ENCODE measurements at places on chromosomes 16 and 17.
A peak's percentile ranks its signal among the peaks of the same experiment; 100 is the strongest.

- no peak for DNase-seq
Measured at GRCh38 chr16:49531931-49532840, 158.6 kb downstream of the C16orf78 start.

DNA sequence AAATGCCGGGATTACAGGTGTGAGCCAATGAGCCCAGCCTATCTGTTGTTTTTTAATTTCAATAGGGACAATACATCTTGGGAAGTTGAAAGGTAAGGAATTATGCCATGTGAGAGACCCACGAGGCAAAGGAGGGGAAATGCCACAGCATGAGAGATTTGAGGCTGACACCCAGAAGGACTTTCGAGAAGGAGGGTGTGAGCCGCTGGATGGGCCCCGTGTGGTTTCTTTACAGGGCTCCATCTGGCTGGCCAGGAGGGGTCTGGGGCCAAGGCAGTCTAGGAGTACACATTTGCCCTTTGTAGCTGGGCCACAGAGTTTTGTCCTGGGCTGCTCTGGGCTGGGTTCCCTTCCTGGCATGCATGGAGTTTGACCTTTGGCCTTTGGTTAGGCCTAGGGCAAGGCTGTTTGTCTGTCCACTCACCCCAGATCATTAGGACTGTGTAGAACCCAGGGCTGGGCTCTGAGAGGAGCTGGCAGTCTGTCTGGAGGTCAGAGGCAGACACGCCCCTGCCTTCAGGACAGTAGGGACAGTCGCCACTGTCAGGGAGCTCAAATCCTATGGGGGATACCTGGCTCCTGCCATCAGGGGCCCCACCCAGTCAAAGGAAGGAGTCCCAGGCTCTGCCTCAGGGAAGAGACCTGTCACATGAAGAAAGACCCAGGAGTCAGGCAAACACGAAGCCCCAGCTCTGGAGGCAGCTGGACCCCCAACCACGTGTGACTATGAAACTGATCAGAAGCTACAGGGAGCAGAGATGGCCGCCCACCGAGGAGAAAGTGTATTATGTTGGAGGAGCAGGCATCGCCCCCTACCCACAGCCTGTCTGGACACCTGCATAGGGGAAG, 24.2 kb upstream of the NXPH3 start:
- DNase-seq = no peak

- no peak for DNase-seq
Measured at GRCh38 chr16:13291591-13292333, 390.4 kb downstream of the SHISA9 start.

DNA sequence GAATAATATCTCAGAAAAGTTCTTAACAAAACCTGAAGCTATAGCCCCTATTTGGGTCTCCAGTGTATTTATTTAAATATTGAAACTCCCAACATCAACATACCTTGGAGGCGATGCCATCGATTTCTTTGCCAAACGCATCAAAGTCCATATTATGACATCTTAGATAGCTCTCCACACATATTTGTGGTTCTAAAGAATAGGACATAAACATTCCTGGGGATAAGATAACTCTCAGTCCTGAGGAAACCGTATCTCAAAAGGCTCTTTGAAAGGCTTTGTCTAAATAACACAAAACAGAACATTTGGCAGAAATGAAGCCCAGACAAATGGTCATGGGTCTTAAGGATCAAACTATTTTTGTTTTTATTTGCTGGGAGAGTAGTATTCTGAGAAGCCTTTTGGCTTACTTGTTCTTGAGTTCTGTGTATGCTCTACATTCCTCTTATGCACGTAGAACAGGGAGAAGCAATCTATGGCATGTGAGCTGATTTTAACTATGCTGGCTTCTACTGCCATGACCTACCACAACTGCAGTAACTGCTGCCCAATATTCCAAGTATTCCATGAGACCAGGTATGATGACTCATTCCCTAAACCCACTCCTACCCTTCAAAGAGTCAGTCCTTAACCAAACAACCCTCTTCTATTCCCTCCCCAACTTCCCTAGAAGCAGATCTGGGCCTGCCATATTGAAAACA, 279.0 kb upstream of the ZFHX3 start:
- no peak for DNase-seq

- no peak for DNase-seq
Measured at GRCh38 chr17:10585529-10585928, 36.1 kb upstream of the MYH2 start.

GRCh38 chr17:59877965-59878364, 14.8 kb downstream of the TUBD1 start:
- no peak for DNase-seq

GRCh38 chr17:13263746-13264145, 245.9 kb upstream of the ELAC2 start:
- no peak for DNase-seq

GRCh38 chr16:29790183-29790948, at the start of gene KIF22:
KIF22 (plus strand) TSS chr16:29790751; CDS start chr16:29790760, 9 bp downstream.
- DNase-seq = peak; percentile 100

DNA sequence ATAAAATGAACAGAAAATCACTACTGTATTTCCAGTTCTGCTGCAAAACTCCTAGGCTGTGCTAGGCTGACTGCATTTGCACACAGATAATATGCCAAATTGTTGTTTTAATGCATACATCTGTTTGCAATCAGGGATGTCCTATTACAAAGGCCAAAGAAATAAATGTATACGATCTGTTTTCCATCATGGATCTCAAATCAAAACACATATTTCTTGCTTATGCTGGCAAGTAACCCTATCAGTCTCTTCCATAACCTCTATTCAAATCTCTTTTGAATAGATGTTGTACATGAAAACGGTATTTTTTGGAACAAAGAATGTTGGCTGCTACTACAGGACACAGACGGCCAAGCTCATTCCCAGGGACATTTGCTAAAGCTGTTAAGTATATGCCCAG, 56.6 kb downstream of the DUSP14 start:
- DNase-seq = no peak

GRCh38 chr16:49857423-49858181, 1.7 kb upstream of the ZNF423 start:
- peak; percentile 45 for DNase-seq

DNA sequence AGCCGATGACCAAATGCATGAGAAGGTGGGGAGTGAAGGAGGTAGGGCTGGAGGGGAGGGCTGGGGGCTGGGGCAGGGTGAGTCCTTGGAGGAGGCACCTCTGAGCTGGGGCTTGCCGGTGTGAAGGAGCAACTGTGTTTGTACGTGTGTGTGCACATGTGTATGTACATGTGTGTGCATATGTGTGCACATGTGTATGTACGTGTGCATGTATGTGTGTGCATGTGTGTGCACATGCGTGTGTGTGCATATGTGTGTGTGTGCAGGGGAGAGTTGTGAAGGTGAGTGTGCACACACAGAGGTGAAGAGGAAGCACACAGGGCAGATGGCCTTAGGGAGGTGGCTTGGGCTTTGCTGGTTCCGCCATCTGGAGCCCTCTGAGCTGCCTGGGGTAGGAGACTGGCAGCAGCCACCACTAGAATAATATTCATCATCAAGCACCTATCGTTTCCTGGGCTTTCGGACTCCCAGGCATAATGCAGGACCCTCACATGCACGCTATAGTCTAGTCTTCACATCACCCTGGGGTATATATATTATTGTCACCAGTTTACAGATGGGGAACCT, 120.9 kb upstream of the CDC42EP4 start:
- no peak for DNase-seq

DNA sequence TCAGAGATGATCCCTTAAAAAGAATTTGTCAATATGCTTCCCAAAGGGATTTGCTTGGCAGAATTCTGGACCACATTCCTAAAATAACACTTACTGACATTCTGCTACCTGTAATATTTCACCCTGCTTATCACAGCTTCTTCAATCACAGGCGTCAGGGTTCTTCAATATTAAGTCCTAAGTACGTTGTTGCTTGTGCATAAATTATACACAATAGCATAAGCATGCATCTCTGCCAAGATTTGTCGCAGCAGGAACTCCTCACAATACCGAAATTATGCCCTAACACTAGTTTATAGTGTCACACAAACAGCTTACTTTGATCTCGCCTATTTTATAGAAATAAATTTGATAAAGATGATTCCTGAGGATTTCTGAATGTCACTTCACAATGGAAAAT, 48.9 kb downstream of the UBE2G1 start:
- no peak for DNase-seq

Measured in stimulated activated CD4-positive, alpha-beta T cell treated with anti-CD3 and anti-CD28 coated beads, Interleukin-12 subunit alpha, Interleukin-12 subunit beta, amount 100 ng/mL, for 48 hours (primary cell).